T-helper 2 cell treated with Interferon-gamma antibody and Interleukin-4, amounts not matched to agents 5 μg/mL and 100 μg/mL, for 36 hours (primary cell): ENCODE measurements at places on chromosomes 7 and 10.

DNA sequence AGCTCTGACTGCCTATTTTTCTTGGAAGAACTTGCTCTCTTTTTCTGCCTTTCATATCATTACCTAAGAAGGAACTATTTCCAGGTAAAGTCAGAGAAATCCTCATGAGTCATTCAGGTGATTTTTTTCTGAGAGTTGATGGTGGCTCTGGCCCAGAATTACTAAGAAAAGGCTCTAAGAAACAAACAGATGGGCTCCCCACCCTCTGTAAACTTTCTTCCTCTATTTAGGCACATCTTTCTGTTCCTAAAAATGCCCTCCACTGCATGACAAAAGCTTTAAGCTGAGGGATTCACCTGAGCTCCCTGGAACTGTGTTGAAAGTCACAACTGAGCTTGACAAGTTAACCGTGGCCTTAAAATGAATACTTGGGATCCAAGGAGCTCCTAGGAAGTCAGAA is 1.6 kb downstream of the OLAH start:
- no peak for DNase-seq

- DNase-seq: no peak
Observed at GRCh38 chr10:26310361-26310760, 93.8 kb downstream of the GAD2 start.

- DNase-seq: no peak
Observed at GRCh38 chr10:44233561-44234482, 151.1 kb downstream of the CXCL12 start.

- DNase-seq: no peak
Observed at GRCh38 chr10:17181751-17182150, 19.7 kb downstream of the TRDMT1 start.

DNA sequence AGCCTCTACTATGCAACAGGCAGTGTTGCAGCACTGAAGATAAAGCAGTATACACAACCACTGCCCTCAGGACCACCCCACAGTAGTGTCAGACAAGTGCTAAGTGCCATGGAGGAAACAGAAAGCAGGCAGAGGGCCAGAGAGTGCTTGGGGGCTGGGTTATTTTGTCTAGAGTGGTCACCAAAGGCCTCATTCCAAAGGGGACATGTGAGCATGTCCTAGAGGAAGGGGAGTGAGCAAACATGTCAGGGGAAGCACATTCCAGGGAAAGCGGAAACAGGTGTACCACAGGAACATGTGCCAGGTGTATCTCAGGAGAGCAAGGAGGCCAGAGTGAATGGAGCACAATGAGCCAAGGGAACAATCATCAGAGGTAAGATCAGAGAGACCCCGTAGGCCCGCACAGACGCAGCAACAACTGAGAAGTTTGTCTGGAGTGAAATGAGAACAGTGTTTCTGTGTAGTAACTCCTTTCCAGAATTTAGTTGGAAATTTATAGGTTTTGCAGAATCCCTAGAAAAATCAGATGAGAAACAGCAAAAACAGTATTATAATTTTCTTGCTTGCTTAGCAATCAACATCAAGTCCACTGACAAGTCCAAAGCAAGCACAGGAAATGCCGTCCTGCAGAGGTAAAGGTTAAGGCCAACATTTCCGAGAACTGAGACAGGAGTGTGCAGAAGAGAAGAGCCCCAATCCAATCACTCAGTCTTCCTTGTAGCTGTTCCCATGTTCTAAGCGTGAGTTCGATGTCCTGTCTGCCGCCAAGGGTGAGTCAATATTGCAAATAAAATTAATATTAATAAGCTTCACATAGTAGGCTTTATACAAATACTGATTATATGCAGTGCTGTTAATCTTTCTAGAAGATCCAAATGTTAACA is 67.3 kb downstream of the SGMS1 start:
- DNase-seq: no peak

GRCh38 chr7:11831736-11832495 is at the start of gene THSD7A:
TSS of gene THSD7A (minus strand) at chr7:11832198. CDS start at chr7:11831946, 252 bp downstream.
- DNase-seq: peak; percentile 5

DNA sequence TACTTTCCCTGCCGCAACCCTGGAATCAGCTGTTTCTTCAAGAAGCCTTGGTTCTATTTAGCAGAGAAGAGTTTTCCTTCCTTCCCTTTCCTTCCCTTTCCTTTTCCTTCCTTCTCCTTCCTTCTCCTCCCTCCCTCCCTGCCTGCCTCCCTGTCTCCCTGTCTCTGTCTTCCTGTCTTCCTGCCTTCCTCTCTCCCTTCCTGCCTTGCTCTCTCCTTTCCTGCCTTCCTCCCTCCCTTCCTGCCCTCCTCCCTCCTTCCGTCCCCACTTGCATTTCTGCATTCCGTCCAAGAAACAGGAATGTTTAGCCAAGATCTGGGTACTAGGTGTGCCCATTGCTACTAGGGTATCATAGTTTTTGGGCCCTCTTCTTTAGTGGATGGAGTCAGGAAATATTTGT is 21.9 kb downstream of the SND1 start:
- no peak for DNase-seq

- DNase-seq: no peak
Observed at GRCh38 chr10:120891365-120891764, 40.2 kb downstream of the WDR11 start.

DNA sequence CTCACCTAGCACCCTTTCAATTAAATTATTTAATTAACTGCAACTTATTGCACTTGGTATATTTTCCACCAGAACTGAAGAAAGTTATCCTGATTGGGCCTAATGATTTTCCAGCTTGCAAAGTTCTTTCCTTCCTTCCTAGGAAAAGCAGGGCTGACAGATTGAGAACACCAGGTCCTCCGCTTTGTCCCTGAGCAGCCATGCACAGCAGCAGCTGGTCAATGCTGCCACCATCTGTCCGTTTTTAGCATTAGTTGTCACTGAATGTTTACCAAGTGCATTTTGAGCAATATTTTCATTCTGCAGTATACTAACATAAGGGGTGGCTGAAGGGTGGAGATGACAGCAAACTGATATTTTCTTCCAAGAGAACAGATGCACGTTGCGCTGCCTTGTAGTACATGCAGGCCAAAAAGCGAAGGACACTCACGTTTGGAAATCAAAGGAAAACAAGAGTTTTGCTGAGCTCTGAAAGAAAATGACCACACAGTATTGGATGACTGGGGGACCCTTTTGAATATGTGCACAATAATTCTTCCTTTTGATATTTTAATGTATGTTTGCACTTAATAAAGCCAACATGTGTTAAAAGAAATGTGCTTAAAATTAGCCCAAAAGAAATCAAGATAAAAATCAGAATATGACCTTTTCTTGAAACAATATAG is 248.8 kb upstream of the PTN start:
- DNase-seq: no peak

DNA sequence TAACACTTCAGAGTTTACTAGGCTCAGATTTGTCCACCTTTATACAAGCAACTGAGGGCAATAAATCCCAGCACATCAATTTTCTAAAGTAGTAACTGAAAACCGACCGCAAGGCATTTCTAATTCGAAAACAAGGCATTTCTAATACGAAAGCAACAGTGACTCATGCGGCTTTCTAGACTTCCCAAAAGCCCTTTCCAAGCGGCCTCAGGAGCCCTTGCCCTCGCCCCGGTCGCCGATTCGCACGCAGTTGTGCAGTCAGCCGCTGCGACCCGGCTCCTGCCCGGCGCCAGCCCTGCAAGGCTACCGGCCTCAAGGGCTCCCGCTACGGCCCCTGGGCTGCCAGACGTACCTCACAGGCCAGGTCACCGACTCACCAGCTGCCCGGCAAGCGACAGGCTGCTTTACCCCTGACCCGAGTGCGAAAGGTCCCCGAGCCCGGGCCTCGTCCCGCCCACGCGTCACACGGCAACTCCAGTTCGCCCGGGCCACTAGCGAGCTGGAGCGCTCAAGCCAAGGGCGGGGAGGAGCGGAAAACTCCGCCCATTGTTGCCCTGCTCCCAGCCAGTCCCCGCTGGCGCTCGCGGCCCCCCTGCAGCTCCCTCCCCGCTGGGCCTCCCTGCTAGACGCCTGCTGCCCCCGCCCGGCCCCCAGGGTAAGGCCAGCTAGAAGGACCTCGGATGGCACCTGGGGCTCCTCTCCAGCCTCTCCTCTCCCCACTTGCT is 7.3 kb downstream of the NCOA4 start:
- DNase-seq: peak; percentile 90

DNA sequence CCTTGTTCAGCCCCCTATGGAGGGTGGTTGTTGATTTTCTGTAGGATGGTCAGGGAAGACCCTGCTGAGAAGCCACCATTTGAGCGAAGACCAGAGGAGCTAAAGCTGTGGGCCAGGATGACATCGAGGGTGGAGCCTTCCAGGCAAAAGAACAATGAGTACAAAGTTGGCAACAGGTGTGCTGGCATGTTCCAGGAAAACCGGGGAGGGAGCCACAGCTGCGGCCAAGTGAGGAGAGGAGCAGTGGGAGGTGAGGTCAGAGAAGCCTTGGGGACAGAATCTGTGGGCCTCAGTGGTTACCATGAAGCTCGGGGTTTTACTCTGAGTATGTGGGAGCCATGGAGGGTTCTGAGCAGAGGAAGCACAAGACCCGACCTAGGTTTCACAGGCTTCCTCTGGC is 75.6 kb upstream of the ZNF479 start:
- DNase-seq: no peak

DNA sequence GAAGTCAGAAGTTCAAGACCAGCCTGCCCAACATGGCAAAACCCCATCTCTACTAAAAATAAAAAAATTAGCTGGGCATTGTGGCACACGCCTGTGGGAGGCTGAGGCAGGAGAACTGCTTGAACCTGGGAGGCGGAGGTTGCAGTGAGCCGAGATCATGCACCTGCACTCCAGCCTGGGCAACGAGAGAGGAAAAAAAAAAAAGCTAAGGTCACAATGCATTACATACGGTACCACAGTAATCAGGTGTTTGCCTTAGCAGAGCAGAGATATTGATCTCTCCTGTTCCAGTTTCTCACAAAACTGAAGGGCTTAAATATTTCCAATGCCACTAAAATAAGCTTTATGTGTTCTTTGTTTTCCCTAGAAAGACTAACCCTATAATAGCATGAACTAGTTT is 7.5 kb downstream of the PDZD8 start:
- DNase-seq: no peak

DNA sequence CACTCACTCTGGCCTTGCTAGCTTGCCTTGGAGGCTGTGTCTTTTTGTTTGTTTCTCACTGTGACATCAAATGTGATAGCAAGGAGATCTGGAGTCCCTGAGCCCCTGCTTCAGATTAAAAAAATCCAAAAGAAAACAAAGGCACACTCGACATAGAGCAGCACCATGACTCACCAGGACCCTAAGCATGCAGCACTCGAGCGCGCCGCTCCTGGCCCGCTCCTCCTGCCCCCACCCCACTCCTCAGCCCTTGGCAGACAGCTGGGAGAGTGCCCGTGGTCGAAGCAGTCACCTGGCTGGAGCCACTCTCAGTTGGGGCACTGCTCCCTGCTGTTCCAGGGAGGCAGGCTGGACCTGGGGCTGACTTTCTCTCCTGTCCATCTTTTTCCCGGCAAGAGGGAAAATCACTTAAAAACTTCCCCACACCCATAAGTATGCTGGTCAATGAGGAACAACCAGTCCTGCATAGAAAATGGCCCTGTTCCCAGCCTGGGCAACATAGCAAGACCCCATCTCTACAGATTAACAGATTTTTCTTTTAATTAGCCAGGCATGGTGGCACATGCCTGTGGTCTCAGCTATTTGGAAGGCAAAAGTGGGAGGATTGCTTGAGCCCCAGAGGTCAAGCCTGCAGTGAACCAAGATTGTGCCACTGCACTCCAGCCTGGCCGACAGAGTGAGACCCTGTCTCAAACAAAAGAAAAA is 128.4 kb downstream of the PAXIP1 start:
- DNase-seq: no peak

DNA sequence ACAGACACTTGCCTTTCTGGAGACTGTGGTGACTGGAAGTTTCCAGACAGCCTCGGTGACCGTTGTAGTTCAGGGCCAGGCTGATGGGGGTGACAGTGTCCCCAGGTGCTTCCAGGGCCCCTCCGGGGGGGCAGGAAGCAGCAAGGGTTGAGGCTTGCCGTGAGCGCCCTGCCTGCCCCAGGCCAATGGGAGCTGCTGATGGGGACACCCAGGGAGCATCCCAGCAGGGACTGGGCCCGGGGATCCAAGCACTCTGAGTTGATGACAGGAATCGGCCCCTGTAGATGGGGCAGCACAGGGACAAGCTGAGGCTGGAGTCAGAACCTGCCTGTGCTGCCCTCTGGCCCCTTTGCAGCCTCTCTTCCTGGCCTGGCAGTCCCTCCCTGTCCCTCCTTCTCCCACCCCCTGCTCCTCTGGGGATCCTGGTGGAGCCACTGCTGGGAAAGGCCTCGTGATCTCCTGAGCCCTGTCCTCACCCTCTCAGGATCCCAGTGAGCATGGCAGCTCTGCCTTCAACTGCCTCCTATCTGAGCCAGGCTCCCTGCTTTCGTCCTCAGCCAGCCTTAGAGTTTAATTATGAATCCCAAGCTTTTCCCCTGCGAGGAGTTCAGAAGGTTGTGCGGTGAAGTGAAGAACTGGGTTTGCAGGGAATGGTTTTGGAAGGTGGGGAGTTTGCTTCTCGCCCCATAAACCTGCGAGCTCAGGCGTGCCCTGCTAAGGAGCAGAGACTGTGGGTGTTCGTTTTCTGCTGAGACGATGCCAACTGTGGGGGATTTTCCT is 84.7 kb downstream of the ADCY1 start:
- no peak for DNase-seq

GRCh38 chr7:101206665-101207042 is 5.8 kb upstream of the MOGAT3 start:
- no peak for DNase-seq

DNA sequence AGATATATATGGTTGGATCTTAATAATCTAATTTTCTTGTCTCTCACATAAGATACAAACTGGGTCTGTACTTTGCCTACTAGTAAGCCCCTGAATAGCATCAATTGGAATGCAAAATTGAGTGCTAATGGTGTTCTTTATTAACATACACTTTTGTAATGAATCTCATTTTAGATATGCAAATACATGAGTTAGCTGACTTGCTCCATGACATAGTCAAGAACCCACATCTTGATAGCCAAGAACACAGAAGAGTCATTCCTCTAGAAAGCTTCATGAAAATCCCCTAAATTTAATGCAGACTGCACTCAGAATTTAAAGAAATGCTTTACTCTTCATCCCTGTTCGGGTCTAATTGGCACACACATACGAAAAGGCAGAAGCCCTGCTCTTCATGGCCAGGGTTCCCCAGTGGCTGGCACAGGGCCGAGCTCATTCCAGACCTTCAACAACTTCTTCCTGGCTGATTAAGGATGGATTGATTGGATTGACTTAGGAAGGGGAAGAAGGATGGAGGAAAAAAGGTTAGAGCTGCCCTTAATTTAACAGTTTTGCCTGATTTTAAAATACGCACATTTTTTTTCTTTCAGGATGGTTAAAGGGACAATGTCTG is 431.1 kb upstream of the KLF6 start:
- no peak for DNase-seq

DNA sequence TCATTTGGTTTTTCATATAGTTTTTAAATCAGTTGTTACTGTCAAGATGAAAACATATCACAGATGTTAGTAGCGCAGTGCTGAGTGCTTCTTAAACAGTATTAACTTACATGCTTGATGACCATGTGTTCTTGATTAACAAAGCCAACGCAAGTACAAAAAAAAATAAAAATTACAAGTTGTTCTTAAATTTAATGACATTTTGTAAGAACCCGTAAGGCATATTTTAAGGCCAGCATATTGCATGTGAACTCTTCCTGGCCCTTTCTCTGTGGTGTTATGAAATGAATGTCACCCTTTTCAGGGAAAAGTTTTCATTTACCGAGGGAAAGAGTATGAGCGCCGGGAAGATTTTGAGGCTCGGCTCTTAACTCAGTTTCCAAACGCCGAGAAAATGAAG is 140.4 kb upstream of the NPS start:
- no peak for DNase-seq
